RWPE2 (cell line): ENCODE measurements at places on chromosomes 5 and 9.

GRCh38 chr9:84170521-84171141 lies 169.9 kb downstream of the SLC28A3 start:
- H3K27ac ChIP-seq: no peak overlapping the region
- H3K4me1 ChIP-seq: peaks cover 12% of the 10 kb centered on the region
- no peak overlapping the region for H3K4me3 ChIP-seq
- peak; percentile 58 for DNase-seq

DNA sequence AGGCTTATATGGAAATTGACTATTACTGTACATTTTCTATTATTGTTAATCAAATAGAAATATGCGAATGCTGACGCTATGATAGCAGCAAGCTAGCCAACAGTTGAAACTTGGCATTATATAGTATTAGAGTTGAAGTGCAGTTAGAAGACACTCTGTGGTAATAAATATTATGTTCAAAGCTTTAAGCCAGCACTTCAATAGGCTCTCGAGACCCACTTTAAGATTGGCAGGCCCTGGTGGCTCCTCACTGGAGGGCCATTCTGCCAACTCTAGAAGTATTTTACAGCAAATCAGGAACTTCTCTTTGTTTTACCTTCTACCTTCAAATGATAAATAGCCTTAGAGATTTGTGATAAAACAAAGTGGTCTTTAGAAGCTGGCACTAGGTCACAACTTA lies 2029.0 kb upstream of the WWC1 start:
- H3K36me3 ChIP-seq: no peaks in the 10 kb centered on the region
- no peaks in the 10 kb centered on the region for H3K27me3 ChIP-seq
- H3K4me3 ChIP-seq: no peak overlapping the region
- no peak overlapping the region for H3K27ac ChIP-seq

- H3K27ac ChIP-seq: no peak overlapping the region
- peaks cover 6% of the 10 kb centered on the region; the same call in 1 of the 2 replicates for H3K36me3 ChIP-seq
- H3K4me1 ChIP-seq: peaks cover 4% of the 10 kb centered on the region
- no peaks in the 10 kb centered on the region for H3K27me3 ChIP-seq
- DNase-seq: no peak
Measured at GRCh38 chr9:27331393-27331792, 34.4 kb upstream of the EQTN start.

GRCh38 chr9:120758544-120758943 lies 34.7 kb downstream of the FBXW2 start:
- no peaks in the 10 kb centered on the region for H3K27me3 ChIP-seq
- no peak overlapping the region for H3K4me3 ChIP-seq
- DNase-seq: no peak
- peaks cover 33% of the 10 kb centered on the region for H3K36me3 ChIP-seq

GRCh38 chr9:114146735-114147134 lies 8.6 kb upstream of the COL27A1 start:
- H3K4me3 ChIP-seq: no peak overlapping the region
- no peaks in the 10 kb centered on the region for H3K36me3 ChIP-seq
- H3K27me3 ChIP-seq: no peaks in the 10 kb centered on the region

DNA sequence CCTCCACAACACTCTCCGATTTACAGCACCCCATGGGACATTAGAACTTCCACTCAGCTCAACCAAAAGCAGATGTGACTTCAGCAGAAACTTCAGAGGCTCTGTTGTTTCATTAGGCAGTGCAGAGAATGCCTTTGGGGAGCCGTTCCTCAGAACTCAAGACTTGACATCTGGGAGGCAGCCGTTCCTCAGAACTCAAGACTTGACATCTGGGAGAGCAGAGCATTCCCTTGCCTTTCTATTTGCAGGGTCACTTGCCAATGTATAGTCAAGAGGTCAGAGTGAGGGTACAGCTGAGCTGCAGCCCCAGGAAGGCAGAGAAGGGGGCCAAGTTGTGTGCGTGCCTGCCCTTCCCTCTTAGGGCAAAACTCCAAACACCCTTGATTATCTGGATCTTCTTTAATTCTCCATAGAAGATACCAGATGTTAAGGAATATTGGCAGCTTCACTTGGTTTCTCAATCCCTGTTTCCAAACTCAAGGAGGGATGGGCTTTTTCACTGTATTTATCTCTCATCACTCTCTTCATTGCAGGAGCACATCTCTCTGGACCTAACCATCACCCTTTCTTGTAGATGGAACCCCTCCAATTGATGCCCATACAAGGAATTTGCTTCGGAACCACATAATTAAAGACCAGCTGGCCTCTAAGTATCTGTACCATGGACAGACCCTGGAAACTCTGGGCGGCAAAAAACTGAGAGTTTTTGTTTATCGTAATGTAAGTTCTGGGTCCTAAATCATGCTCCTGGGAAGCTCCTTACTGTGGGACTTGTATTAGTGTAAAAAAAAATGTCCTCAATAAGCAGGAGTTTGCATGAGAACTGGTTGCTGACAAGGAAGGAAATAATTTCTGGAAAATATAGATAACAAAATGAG lies 25.6 kb downstream of the TGFBI start:
- no peak for DNase-seq
- peak overlapping the region; percentile 75 for H3K27ac ChIP-seq
- no peaks in the 10 kb centered on the region for H3K27me3 ChIP-seq
- peaks cover 98% of the 10 kb centered on the region for H3K36me3 ChIP-seq

GRCh38 chr9:27227192-27227591 lies 69.8 kb downstream of the EQTN start:
- no peak for DNase-seq
- H3K36me3 ChIP-seq: no peaks in the 10 kb centered on the region
- no peak overlapping the region for H3K4me3 ChIP-seq

DNA sequence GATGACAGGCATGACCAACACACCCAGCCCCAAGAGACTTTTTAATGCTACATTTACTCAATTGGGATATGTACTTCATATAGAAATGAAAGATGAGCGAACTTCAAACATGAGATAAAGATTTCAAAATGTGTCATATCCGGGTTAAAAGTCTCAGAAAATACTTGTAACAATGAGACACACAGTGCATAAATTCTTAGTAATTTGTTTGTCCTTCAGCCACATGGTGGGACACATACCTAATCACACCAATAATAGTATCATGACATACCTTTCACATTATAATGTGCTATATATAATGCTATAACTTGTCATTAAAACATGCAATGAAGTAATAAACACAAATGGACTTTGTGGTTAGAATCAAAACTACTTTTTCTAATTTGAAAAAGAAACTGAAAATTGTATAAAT lies 204.7 kb upstream of the RFX3 start:
- no peak overlapping the region for H3K27ac ChIP-seq
- no peak for DNase-seq
- no peaks in the 10 kb centered on the region for H3K36me3 ChIP-seq
- H3K27me3 ChIP-seq: no peaks in the 10 kb centered on the region
- no peaks in the 10 kb centered on the region for H3K4me1 ChIP-seq
